Non-pigmented ciliary epithelial cell (primary cell): ENCODE measurements at places on chromosomes 12 and 14.

GRCh38 chr14:71122866-71123565 lies 215.8 kb downstream of the PCNX1 start:
- DNase-seq, result no peak

- no peak for DNase-seq
These were observed 24.3 kb downstream of the CMA1 start for GRCh38 chr14:24483604-24484252.

GRCh38 chr14:31752867-31753661 lies 191.9 kb downstream of the NUBPL start:
- no peak for DNase-seq

DNA sequence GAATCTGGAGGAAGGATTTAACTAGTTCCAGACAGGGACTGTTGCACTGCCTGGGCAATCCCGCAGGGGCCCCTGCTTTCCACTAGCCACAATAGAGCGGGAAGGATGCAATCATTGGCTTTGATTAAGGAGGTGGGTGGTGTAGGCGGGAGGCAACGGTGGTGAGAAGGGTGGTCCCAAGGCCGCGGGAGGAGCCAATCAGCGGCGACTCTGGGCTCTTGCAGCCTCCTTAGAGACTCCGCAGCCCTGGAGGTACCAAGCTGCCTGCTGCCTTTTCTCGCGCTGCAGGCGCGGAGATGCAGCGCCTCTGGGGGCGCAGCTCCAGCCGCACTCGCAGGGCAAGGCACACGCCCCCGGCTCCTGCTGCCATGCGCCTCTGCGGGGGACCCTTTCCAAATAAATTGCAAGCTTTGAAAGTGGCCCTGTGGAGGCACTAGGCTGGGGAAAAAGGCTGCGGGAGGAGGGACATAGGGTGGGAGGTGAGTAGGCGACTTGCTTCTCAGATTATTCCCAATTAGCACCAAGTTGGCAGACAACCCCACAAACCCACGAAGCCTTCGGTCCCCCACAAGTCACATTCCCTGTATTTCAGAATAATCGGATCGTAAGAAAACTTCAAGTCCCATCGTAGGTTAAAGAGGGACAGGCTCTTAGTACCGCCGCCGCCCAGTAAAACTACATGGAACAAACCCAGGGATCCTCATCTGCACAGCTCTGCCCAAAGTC lies 858 bp upstream of the KCNA1 start:
- DNase-seq, result no peak

- DNase-seq, result no peak
These were observed 50.9 kb downstream of the KCNA5 start for GRCh38 chr12:5094551-5094950.

DNA sequence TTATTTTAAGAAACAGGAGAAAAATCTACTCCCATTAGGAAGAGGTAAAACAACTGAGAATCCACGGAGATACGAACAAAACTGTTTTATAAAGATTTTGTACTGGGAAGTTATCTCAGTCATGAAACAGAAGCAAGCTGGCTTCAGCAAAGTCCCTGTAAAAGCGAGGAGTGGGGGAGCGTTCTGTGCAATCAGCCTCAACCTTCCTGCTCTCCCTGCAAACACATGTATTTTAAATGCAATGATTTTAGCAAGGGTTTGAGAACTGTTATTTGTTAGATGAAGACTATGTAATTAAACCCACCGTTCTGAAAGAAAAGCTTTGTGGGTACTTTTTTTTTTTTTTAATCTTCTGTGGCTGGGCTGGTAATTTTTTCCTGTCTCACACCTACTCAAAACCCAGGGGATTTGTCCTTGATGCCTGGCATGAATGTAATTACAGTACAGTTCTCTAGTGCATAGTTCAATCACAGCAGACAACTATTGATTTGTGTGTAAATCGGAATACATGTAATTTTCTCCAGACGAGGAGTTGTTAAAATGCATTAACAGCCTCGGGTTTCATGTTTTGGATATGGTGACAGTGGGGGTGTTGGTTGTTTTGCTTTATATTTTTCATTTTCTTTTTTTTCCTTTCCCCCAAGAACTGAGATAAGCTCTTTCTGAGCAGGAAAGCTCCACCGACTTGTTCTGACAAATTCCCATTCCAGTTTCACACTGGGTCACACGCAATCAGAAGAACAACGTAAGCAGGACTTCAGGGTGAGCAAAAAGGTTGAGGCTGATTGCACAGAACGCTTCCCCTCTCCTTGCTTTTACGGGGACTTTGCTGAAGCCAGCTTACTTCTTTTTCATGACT lies 153.6 kb downstream of the PHLDA1 start:
- peak; percentile 70 for DNase-seq

DNA sequence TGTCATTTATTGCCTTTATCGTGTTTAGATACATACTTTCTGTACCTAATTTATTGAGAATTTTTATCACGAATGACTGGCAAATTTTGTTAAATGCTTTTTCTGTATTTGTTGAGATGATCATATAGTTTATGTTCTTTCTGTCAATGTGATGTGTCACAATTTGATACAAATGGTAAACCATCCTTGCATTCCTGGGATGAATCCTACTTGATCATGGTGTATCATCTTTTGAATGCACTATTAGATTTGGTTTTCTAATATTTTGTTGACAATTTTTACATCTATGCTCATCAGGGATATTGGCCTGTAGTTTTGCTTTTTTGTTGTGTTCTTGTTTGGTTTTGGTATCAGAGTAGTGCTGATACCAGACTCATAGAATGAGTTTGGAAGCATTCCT lies 185.1 kb downstream of the NUBPL start:
- no peak for DNase-seq

DNA sequence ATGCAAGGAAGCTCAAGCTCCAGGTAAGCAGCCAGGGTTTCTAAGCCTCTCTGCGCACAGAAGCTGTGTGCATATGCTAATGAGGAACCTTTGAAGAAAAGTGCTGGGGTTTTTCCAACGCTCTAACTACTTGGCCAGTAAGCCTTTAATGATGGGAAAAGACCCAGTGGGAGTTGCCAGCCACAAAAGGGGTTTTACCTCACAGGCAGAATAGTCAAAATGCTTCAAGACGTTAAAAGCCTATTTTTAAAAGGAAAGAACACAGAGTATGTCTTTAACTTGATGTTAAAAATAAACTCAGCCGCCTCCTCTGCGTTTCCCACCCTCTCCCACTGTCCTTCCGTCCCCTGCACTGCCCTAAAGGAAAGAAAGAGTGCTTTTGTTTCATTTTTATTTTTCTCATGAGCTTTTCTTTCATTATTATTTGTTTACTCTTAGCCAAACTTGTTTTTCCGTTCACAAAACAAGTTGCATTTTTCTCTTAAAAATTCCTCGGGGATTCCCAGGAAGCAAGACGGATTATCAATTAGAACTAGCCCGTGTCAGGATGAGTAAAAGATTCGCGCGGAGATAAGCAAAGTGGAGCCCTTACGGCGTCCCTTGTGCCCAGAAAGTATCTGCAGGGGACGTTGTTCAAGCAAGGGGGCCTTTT lies 209.8 kb upstream of the NUDT4 start:
- DNase-seq, result no peak

DNA sequence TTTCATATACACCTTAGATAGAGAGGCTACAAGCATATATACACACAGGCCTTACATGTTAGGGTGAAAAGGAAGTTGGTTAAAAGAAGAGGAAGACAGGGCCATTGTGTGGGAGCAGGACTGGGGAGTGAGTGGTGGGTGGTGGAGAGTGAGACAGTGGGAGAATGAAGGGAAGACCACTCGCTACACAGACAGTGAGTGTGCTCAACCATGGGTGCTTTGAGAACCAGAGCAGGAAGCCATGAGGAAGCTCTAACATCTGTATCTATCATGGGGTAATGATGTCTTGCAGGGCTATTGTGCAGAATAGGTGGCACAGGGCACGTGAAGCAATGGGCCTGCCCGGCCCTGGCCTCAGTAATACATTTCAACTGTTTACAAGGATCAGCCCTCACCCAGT lies 11.4 kb upstream of the KRT74 start:
- DNase-seq, result no peak

GRCh38 chr14:65346895-65347294 lies 65.6 kb upstream of the FUT8 start:
- DNase-seq, result no peak
